ENCODE measurements at places on chromosomes 3 and 15. TPM values are rescaled to one million over a fixed set of nuclear protein-coding genes. Genes with fewer than 3 reads are reported as not detected.

GRCh38 chr3:190121383-190121782 lies 686 bp upstream of the P3H2 start:
- DNase-seq, result no peak

Gene GLDN
- not detected for polyA plus RNA-seq

Gene ROBO2
- polyA plus RNA-seq, result not detected

GRCh38 chr3:111662907-111663306 lies 67.8 kb upstream of the ZBED2 start:
- DNase-seq, result no peak

GRCh38 chr15:65041787-65042186 lies 3.4 kb upstream of the SLC51B start:
- DNase-seq, result no peak

GRCh38 chr15:52262364-52262763 lies 33.2 kb downstream of the MYO5C start:
- DNase-seq, result no peak

Gene SOX14
- not detected for polyA plus RNA-seq

Gene AP4E1
- polyA plus RNA-seq, result 3.0 TPM

GRCh38 chr3:81651139-81651538 lies 110.3 kb downstream of the GBE1 start:
- DNase-seq, result no peak

DNA sequence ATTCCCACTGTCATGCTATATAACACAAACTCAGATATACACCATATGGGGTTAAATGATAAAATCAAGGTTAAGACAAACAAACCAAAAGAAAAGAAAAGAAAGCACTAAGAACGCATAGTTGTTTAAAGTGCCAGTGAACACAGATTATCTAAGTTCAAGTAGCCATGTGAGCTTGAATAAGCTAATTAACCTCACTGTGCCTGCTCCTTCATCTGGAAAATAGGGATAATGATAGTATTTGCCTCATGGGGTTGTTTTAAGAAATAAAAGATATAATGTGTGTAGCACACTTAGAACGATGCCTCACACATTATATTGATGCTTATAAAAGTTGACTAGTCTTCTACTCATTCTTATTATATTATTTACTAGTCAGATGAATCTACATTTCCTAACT lies 72.6 kb upstream of the IL12A start:
- DNase-seq, result no peak

- peak; percentile 20 for DNase-seq
Observed at GRCh38 chr3:127483902-127484591, 106.5 kb downstream of the TPRA1 start.

Gene GABRA5
- polyA plus RNA-seq, result not detected

Gene EPB42
- not detected for polyA plus RNA-seq

Gene SLC24A1
- 1.7 TPM for polyA plus RNA-seq

Gene CYP1A2
- not detected for polyA plus RNA-seq

DNA sequence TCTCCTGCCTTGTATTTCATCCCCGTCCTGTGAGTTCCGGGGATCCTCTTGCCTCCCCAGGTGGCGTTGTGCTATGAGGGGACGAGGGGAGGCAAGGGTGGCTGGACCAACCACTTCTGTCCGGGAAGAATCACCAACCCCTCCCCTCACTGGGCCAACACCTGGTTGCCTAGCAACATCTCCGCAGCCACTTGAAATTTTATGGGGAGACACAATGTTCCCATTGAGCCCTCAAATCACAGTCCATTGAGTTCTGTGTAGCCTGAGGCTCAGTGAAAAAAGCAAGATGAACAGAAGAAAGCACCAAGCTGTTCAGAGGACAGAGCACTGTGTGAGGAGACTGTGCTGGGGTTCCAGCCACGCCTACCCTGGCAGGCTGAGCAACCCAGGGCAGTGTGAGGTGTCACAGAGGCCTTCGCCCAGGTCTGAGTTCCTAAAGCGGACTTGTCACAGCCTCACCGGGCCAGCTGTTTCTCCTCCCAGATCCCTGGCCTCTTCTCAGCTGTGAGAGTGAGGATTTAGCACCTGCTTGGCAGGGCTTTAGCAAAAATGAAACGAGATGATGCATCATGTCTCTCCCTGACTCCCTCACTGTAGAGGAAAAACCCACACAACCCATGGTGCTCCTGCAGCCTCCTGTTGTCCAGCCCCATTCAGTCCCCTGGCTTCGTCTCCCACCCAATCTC lies 76.8 kb downstream of the ATP2B2 start:
- no peak for DNase-seq

GRCh38 chr15:89693696-89694095 lies 3.1 kb downstream of the WDR93 start:
- DNase-seq, result no peak

- DNase-seq, result no peak
Observed at GRCh38 chr3:103510760-103511159, 1075.9 kb downstream of the ZPLD1 start.

GRCh38 chr3:37611771-37612170 lies 249.9 kb upstream of the CTDSPL start:
- no peak for DNase-seq

Gene SH2D7
- not detected for polyA plus RNA-seq

Gene OR5K2
- polyA plus RNA-seq, result not detected

DNA sequence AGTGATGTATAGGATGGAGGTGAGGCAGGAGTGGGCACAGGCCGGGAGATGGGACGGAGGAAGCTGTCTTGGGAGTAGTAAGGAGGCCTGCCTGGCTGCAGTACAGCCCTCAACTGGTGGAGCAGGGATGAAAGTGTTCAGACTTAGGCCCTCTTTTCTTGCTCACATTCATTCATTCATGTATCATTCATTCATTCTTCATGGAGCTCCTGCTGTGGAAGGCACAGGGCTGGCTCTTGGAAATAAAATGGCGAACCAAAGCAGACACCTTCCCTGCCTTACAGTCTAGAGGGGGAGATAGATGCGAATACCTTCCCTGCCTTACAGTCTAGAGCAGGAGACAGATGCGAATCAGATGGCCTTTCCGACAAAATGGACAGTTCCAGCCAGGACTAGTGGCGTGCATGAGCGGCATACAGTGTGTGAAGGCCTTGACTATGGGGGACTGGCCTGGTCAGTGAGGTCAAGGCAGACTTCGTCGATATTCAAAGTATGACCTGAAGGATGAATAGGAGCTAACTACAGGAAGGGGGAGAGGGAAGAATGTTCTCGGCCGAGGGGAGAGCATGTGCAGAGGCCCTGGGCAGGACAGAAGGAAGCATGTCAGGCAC lies 143.2 kb upstream of the TLE3 start:
- no peak for DNase-seq

GRCh38 chr3:121979734-121980449 lies 42.2 kb downstream of the ILDR1 start:
- no peak for DNase-seq

GRCh38 chr3:48532271-48532976 lies 24.2 kb downstream of the PFKFB4 start:
- no peak for DNase-seq

Data from CD4-positive, CD25-positive, alpha-beta regulatory T cell (primary cell).